Cardiac septum (tissue), 1 donor: ENCODE measurements at places on chromosomes 2 and 18. TPM values are rescaled to one million over a fixed set of nuclear protein-coding genes. Genes with fewer than 3 reads are reported as not detected.

DNA sequence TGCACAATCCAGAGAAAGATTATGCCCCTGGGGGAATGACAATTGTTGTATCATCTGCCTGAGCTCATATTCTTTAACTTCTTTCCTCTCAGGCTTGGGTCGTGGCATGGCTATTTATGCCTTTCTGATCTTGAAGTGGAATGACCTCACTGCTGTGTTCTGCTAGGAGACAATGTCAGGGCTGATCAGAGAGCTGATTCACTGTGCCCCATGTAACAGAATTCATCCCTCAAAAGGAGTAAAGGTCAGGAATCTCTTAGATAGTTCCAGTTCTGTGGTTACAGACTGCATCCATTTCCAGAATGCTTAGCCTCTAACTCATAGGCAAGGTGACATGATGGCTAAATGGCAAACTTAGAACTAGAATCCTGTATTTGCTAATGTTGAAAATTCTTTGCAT lies 511.7 kb upstream of the CNTNAP5 start:
- no peak for DNase-seq

The AQP4 gene
- 0.75 TPM for total RNA-seq

DNA sequence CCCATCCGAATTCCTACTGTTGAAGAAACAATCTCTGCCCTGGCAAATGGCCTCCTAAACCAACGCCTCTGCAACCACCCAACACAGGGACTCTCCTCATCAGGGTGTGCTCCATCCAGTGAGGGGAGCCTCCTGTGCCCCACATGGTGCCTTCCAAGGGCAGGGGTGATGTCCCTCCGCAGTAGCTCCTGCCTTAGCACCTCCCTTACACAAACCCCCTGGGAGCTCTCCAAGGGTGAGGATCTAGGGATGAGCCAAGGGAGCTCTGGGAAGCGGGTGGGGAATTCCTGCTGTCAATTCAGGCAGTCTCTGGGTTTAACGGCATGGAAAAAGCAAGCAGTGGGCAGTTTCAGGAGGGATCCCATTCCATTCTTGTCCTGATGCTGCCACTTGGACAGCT lies 3.8 kb downstream of the GALNT14 start:
- no peak for DNase-seq

The AMER3 gene
- total RNA-seq = not detected

- DNase-seq = no peak
These were observed 35.8 kb upstream of the EML6 start for GRCh38 chr2:54687595-54688152.

- DNase-seq = no peak
These were observed 95.4 kb downstream of the GLI2 start for GRCh38 chr2:120831086-120831485.

DNA sequence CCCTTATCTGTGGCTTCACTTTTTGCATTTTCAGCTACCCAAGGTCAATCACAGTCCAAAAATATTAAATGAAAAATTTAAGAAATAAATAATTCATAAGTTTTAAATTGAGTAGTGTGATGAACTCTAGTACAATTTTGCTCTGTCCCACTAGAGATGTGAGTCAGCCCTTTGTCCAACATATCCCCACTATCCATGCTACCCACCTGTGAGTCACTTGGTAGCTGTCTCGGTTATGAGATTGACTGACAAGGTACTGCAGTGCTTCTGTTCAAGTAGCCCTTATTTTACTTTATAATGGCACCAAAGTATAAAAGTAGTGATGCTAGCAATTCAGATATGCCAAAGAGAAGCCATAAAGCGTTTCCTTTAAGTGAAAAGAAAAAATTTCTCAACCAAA lies 28.8 kb downstream of the ADCY3 start:
- no peak for DNase-seq

The LONRF2 gene
- total RNA-seq = 24.5 TPM

- no peak for DNase-seq
These were observed 4.0 kb upstream of the NOP58 start for GRCh38 chr2:202261531-202261930.

- no peak for DNase-seq
These were observed 54.6 kb downstream of the ANKRD44 start for GRCh38 chr2:197256021-197256420.

DNA sequence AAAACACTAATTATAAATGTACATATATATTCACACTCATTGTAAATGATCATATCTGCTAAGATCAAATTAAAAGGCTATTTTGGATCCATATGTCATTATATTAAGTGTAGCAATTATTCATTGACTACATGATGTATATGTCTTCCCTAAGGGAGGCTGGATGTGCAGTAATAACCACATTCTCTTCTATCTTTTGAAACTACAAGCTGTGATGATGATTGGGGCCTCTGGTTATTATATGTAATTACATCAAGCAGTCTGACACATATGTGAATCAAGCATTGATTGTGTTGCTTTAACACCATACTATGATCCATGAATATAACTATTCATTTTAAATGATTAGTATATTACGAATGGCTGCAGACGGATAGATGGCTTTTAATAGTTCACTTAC lies 1973.4 kb downstream of the SUCLG1 start:
- DNase-seq = no peak

The LPIN2 gene
- 9.3 TPM for total RNA-seq

GRCh38 chr2:32745191-32745590 lies 117.3 kb downstream of the TTC27 start:
- no peak for DNase-seq

The ASPRV1 gene
- total RNA-seq = 0.81 TPM

DNA sequence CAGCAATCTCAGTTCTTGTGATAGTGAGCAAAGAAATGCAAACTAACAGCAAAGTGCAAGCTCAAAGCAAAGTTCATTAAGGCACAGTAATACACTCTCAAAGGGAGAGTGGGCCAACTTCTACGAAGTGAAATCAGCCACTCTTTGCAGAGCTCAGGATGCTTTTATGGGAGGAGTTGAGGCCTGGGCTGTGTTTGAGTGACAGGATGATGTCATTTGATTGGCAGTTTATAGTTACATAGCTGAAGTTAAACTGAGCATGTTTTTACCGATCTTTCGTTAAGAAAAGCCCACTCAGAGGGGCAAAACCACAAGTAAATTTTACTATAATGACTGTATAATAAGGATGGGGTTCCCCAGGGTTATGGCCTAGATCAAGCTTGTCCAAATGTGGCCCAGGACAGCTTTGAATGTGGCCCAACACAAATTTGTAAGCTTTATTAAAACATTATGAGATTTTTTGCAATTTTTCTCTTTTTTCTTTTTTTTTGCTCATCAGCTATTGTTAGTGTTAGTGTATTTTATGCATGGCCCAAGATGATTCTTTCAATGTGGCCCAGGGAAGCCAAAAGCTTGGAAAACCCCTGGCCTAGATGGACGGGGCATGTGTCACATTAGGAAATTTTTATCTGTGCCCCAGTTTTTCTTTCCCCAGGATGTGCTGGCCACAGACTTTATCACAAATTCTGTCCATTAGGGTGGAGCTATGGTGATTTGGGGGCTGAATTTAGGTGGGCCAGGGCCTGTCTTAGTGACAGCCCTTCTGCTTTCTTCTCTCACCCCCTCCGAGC lies 8.3 kb upstream of the DNAH7 start:
- no peak for DNase-seq

The NHEJ1 gene
- total RNA-seq = 6.7 TPM
